ENCODE measurements at places on chromosomes 11 and 22.

- DNase-seq = no peak
These were observed 51.6 kb downstream of the SMIM38 start for GRCh38 chr11:69207165-69207889.

- DNase-seq = no peak
These were observed 872.2 kb downstream of the NTM start for GRCh38 chr11:132242632-132243031.

GRCh38 chr11:123560006-123560405 is 94.4 kb downstream of the SCN3B start:
- DNase-seq = no peak

DNA sequence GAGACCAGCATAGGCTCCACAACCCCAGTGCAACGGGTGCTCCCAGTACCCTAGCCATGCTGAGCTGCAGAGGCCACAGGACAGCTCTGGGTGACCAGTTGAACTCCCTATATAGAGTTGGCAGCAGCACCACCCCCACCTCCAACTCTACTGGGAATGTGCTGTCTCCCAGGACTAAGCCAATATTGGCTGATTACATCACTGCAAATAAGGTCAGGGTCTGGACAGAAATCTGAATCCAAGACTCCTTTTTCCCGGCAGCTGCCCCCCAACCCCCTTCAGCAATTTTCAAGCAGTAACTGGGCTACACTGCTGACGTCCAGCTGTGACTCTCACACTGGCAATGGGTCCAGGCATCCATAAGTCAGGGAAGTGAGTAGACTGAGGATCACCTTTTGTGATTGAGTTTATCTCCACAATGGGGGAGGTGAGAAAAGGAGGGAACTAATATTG is at the start of gene HPX:
Gene HPX, minus strand, starts transcription at position 82 of the 453 bp plus-strand sequence. Its CDS starts 24 bp downstream, at position 58.
- DNase-seq = no peak

DNA sequence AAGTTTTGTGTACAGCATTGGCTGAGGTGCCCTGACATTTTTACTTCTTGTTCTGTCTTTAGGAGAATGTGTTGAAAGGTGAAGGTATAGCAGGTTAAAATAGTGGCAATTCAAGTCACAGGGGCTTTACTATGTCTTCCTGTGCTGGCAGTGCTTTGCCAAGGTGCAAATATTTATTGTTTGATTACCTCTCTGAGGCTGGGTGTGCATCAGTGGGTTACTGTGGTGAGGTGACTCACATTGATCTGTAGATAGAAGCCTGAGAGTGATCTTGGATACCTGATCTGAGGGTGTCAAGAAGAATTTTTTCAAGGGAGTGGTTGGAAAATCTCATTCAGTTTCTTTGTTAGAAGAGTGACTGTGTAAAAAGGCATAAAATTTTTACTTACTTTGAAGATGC is 90.0 kb downstream of the ARHGAP42 start:
- DNase-seq = no peak

DNA sequence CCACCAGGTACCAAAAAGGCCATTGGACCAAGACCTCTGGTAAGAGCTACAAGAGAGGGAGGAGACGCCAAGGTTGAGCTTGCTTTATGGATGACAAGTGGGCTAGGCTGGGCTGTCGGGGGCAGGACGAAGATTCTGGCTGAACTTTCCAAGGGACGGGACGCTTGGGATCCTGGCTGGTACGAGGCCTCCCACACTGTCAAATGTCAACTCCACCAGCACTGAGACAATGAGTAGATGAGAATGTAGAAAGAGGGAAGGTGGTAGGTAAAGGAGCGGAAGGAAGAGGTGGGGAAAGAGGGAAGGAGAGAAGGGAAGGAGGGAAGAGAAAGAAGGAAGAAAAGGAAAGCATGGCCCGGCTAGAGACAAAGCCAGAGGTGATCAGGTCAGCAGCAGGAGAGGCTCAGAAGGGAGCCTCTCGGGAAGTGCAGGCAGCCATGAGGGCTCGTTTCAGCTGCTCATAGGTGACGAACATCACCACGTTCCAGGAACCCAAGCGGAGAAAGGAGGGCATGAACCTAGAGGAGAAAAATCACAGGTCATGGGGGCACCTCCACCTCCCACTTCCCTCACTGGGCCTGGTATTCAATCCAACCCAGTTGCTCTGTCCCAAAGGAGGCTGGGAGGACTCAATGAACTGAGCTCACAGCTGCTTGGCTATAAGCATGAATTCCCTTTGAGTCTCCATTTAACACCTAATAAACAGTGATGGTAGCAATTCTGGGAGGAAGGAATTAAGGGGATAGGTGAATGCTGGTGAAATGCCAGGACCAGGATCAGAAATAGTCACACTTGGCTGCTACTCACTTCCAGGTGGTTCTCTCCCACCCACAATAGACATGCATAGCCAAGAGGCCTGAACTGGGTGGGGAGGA is 7.8 kb downstream of the UCP2 start:
- no peak for DNase-seq

DNA sequence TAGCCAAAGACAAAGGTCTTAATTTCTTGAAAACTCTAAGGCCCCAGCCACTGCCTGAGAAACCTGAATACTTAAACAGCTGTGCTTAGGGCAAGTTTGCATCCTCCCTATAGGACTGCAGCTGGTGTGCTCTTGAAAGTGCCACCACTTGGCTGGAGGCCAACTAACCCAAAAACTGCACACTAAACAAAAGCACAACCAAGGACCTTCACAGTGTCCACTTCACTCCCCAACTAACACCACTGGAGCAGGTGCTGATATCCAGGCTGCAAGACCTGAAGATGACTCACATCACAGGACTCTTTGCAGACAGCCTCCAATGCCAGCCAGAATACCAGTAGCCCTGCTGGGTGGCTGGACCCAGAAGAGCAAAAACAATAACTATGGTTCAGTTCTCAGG is 357.7 kb upstream of the ARHGAP42 start:
- no peak for DNase-seq

DNA sequence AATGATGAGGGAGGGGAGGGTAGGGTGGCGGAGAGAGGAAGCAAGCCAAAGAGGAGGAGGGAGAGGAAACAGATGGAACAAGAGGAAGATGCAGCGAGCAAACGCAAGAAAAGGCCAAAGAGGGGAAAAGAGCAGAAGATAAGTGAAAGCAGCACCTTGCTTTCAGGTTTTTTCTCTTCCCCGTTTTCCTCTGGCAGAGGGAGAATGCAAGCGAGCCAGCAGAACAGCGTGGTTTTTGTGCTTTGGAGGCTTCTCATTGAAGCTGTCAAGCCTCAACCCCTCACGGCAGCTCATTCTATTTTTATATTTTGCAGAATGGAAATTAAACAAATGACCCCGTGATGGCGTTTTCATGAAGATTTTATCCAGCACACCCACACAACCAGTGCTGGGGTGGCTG is 67.1 kb upstream of the GRAMD1B start:
- DNase-seq = no peak

DNA sequence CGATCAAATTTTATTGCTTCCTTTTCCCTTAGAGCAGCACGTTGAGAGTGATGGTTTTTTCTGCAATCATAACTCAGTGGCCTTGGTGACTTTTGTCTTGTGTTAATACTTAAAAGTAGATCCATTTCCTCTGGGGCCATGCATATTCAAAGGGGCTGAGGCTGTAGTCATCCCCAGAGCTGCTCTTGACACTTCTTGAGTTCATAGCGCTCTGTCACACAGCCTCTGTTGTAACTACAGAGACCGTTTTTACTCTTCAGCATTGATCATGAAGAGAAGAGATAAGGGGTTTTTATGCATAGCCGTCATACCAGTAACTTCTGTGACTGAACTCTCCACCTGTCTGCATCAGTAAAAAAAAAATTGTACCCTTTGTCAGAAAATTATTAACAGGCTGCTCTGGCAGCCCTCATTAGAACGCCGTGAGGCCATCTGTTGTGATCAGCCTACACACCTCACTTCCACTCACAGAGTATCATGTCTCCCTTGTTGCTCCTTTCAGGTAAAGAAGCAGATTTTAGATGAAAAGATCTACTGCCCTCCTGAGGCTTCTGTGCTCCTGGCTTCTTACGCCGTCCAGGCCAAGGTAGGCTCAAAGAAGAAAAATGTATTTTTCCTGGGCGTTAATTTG is 38.4 kb downstream of the NF2 start:
- no peak for DNase-seq

GRCh38 chr22:38258895-38259294 is 13.9 kb downstream of the TMEM184B start:
- no peak for DNase-seq

DNA sequence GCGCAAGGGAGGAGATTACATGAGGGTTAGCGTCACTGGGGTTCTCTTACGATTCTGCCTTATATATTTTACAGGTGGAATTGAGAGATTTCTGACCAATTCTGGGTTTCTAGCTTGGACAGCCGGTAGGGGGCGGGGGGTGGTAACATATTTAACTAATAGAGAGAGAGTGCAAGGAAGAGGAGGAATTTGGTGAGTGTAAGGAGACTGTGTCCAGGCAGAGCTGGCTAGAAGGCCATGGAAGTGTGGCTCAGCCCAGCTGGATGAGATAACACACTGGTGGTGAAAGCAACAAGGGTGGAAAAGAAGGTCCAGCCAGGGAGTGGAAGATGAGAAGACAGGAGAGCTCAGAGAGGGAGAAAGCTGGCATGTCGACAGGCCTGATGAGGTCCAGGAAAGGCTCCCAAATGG is 56.5 kb downstream of the ST3GAL4 start:
- DNase-seq = no peak

DNA sequence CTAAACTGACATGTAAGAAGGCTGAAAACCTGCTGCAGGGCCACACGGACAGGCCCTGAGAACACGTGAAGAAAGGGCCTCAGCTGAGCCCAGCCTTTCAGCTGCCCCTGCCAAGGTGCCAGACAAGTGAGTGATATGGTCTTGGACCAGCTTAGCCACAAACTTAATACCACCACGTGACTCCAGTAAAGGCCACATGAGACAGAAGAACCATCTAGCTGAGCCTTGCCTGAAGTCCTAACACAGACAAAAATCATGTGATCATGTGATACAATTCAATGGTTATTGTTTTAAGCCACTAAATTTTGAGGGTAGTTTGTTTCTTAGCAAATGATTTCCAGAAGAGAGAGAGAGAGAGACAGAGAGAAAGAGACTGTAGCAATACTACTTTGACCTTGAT is 66.9 kb upstream of the ARHGAP20 start:
- DNase-seq = no peak

GRCh38 chr11:13134886-13135285 is 125.8 kb downstream of the RASSF10 start:
- no peak for DNase-seq

GRCh38 chr11:83508804-83509203 is 222.6 kb upstream of the CCDC90B start:
- no peak for DNase-seq

- no peak for DNase-seq
These were observed 18.6 kb upstream of the APLP2 start for GRCh38 chr11:130051082-130051481.

GRCh38 chr22:19120829-19121630 is 1.2 kb downstream of the DGCR2 start:
- no peak for DNase-seq

DNA sequence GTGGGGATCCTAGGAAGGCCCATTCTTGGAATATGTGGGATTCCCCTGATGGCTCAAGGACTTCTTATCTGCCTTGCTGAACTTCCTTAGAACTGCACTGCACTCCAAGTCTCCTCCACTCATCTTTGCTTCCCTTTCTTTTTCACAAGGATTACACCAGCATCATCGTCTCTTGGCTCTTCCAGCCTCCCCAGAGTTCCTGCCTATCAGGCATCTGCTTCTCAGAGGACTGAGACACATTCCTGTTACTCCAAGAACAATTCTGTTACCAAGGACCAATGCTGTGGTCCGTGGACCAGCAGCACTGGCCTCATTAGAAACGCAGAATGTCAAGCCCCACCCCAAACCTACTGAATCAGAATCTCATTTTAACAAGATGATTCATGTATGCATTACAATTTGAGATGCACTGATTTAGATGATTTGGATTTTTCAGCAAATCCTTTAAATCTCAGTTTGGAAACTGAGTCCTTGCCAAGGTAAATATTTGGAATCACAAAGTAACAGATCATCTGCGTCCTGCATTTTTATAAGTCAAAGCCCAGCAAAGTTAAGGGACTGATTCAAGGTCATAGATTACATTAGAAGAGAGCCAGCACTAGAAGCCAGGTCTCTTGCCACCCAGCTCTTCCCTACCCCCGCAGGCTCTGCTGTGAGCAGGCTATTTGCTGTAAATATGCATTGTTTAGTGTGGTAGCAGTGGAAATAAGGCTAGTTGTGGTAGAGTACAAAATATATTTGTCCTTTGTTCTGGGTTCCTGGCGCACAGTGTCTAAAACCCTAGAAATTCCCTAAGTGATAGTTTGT is 110.9 kb downstream of the SWAP70 start:
- DNase-seq = no peak

DNA sequence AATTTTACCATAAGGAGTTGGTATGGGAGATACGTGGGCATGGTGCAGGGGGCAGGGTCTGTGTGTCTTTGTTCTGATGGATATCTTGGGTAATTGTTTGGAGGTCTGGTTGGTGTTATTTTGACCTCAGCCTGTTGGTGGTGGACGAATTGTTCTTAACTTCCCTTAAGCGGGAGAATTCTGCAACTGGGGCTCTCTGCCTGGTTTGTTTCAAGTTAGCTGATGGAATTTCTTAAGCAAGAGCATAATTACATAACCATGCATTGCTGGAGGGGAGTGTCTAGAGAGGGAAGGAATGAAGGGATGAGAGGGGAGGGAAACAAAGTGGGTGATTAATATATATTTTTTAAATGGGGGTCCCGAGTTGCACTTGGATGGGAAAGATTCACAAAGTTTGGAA is 908.5 kb upstream of the RAG2 start:
- no peak for DNase-seq

DNA sequence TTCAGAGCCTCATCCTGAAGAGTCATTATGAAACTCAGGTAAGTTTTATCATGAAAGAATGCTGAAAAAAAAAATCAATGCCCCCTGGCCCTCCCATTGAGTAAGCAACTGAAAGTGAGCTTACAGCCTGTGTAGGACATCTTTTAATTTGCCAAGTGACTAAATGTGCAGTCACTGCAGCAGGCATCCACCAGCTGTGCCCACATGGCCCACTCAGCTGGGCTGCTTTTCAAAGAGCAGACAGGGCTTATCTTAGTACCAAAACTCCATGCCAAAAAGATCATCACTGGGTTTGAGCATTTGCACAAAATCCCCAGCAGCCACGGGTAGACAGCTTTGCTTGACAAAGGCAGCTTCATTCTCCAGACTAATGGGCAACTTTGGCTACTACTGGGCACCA is 709.7 kb downstream of the NTM start:
- DNase-seq = no peak

DNA sequence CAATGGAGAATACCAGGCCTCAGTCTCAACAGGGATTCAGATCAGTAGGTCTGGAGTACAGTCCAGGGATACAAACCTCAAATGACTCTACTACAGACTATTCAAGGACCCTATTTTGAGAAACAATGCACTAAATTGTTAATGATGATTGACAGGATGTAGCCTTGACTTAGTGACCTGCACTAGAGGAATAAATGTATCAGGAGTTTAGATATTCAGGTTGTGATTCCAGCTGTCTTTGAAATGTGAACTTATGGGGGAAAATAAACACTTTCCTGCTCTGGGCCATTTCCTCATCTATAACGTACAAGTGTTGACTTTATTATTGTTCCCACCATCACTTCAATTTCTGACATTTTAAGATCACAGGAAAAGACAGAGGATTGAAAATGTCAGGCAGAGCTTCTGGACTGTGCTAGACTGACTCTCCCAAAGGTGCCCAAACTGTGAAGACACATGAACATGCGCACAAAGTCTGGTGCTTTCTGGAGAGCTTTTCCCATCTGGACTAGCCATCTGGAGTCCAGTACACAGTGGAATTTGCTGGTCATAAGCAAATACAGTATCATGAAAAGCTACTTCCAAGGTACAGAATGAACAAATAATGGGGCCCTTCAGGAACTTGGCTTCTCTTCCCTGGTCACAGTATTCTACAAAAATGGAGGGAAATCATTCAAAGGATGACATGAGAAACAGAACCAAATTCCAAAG is 110.4 kb downstream of the USP35 start:
- no peak for DNase-seq
